ENCODE measurements at places on chromosomes 16 and 17.
A peak's percentile ranks its signal among the peaks of the same experiment; 100 is the strongest.

GRCh38 chr17:79851461-79851817 lies 12.2 kb upstream of the CBX4 start:
- no peak for DNase-seq

- DNase-seq = no peak
These were observed 149.0 kb downstream of the CCDC182 start for GRCh38 chr17:57595947-57596695.

GRCh38 chr17:67620636-67621035 lies 97.1 kb upstream of the NOL11 start:
- no peak for DNase-seq

- no peak for DNase-seq
These were observed 1.4 kb upstream of the DHX8 start for GRCh38 chr17:43482103-43483012.

DNA sequence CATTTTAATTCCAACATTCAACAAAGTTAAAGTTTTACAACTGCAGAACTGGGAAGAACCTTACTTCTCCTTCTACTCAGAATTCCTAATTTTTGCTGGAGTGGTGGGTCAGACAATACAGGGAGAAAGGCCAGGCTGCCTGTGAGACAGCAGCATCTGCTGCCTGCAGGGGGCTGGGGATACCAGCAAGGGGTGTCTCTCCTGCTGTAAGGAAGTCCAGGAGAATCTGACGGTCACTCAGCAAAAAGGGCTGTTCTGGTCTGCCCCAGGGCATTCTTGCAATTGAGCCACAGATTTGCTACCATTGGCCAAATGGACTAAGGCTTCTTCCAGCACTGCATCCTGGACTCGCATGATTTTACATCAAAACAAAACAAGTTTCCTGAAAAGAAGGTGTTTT lies 426.6 kb upstream of the CDH11 start:
- DNase-seq = no peak

- peak; percentile 65 for DNase-seq
These were observed 15.2 kb upstream of the CA4 start for GRCh38 chr17:60134396-60135150.

DNA sequence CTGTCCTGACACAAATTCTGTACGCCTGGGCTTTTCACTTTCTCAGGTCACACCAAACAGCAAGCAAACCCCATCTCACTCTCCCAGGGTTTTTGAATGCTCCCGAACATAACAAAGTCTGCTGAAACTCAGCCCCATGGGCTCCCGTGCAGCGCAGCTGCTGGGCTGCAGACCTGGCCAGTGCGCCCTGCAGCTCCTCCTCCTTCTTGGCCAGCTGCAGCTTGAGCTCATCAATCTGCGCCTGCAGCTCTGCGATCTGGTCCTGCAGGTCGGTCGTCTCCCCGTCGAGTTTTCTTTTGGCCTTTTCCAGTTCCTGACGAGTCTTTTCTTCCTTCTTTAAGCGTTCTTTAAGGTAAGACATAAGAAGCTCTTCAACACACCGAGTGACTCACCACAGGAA lies 70.5 kb downstream of the NDEL1 start:
- no peak for DNase-seq

DNA sequence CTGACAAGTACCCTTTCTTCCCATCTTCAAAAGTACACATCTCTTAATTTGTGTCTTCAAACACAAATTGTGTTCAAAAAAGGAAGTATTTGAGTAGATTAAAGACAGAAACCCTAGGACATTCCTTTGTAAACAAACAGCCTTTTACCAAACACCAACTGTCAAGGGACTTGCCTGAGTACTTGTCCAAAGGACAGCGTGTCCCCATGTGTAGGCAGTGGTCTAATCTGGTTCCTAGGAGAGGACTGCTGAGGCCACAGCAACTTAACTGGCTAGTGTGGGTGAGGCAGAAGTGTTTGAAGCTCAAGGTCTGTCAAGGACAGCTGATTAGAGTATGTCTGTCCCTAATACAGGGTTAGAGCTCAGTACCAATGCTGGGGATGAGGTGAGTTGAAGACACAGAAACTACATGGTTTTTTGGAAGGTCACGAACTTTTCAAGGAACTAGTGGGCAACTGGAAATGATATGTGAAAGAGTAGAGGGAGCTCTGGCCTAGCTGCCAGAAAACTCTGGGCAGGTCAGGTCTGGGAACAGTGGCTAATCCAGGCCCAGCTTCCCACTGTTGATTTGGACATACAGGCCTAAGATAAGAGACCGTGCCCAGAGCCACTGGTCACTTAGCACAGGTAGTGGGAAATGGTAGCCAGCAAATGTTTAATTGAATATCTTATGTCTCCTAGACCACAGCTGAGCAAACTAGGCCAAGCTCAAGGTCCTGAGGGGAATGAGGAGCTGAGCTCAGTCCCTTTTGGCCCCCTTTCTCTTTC lies 10.1 kb downstream of the HMOX2 start:
- no peak for DNase-seq

- DNase-seq = peak; percentile 57
These were observed 744 bp downstream of the JPH3 start for GRCh38 chr16:87602821-87603683.

- no peak for DNase-seq
These were observed 41.3 kb downstream of the USP31 start for GRCh38 chr16:23107936-23108335.

DNA sequence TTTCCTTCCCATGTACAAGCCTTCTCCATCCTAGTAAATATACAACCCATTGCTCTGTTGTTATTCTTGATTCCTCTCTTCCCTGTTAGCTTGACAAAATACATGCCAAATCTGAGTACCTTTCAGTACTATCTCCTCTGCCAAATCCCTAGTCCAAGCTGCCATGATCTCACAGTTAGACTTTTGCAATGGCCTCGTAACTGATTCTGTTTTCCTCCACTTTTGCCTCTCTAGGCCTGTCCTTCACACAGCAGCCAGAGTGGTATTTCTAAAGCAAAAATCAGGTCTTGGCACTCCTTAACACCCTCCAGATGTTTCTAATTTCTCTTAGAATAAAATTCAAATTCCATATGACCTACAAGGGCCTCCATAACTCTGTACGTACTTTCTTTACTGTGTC lies 153.0 kb upstream of the RBL2 start:
- DNase-seq = no peak

DNA sequence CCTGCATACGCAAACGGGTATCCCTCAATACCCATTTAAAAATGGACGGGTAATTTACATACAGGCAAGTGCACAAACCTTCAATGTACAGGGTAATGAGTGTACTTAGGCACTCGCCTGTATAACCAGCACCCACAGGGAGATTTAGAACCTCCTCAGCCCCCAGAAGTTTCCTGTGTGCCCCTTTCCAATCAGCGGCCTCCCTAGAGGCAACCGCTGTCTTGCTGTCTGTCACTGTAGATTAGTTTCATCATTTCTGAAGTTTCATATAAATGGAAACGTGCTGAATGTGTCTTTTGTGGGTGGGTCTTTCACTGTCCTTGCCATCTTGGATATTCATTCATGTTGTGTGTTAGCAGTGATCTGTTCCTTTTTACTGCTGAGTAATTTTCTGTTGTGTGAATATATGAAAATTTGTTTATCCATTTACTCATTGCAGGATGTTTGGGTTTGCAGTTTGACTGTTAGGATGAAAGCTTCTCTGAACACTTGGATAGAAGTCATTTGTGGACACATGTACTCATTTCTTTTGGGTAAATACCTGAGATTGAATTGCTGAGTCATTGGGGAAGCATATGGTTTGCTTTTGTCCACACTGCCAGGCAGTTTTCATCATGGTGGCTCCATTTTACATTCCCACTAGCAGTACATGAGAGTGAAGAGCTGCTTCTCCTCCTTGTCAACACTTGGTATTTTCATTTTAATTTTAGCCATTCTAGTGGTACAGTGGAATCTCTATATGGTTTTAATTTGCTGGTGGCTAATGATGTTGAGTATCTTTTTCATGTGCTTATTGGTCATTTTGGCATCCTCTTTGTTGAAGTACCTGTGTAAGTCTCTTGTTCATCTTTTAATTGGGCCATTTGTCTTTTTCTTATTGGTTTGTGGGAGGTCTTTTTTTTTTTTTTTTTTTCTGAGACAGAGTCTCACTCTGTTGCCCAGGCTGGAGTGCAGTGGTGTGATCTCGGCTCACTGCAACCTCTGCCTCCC lies 2.1 kb upstream of the ADCY7 start:
- DNase-seq = peak; percentile 70

DNA sequence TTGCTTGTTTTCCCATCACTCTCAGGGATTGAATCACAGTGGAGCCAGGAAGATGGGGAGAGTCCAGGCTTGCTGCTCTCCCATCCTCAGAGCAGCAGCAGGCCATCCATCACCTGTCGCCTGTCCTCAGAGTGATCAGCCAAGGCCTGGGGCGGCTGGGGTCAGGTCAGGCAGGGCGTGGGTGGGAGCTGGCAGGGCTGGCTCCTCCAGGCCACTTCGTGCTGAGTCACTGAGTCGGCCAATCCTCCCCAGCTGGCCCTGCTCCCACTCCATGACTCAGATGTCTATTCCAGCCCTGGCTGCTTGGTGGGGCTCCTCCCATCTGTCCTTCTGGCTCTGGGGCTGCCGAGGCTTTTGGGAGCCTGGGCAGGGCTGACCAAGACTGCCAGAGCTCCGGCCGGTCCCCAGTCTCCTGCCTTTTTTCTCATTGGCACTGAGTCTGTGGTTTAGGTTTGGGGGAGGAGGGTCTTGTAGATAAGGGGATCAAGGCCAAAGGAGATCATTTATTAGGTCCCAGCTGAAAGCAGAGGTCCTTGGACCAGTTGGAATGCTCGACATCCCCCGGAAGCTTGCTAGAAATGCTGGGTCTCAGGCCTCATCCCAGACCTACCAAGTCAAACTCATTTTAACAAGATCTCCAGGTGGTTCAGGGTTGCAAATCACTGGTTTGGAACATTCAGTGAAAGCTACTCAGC lies 72.7 kb downstream of the ABCC1 start:
- no peak for DNase-seq

- DNase-seq = no peak
These were observed 30.8 kb upstream of the CBLN1 start for GRCh38 chr16:49312389-49312985.

Measured in activated CD8-positive, alpha-beta memory T cell treated with anti-CD3 and anti-CD28 coated beads, Interleukin-2, amount 50 U/mL, for 48 hours (primary cell).